GM23338 (cell line): ENCODE measurements at places on chromosomes 1 and 21. TPM values are rescaled to one million over a fixed set of nuclear protein-coding genes. Genes with fewer than 3 reads are reported as not detected.

The PCP4 gene
- total RNA-seq = 1.6 TPM in 1 of 2 replicates, not detected in the other

DNA sequence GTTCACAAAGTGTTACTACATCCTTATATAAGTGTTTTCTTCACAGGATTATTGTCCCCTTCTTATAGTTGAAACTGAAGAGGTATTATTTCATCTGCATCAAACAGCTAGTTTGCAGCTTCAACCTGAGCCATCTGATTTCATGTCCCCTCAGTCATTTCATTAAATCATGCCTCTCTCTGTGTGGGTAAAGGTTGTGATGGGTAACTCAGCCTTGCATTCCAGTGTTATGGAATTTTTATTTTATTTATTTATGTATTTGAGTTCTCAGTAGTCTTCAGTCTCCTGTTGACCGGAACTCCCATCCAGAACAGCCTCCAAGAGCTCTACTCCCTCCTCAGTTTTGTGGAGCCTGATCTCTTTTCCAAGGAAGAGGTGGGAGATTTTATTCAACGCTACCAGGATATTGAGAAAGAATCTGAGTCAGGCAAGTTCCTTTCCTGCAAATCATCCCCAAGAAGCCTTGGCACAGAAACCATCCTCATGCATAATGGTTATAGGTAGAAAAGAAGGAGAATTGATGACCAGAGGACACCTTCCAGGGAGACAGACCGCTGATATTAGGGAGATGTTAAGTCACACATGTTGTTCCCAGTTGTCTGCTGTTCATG is 21.8 kb downstream of the CHD1L start:
- DNase-seq = no peak

The NIT1 gene
- total RNA-seq = 29.7 and 35.9 TPM in 2 replicates

The ADGRL2 gene
- 90.3 and 104 TPM in 2 replicates for total RNA-seq
